ENCODE measurements at places on chromosomes 4 and X.
A peak's percentile ranks its signal among the peaks of the same experiment; 100 is the strongest.

GRCh38 chr4:3372933-3373465, 68.8 kb upstream of the HGFAC start:
- peak; percentile 22 for DNase-seq

GRCh38 chr4:20026456-20026855, 225.2 kb upstream of the SLIT2 start:
- peak; percentile 7 for DNase-seq

GRCh38 chr4:98620087-98620784, 38.2 kb downstream of the TSPAN5 start:
- DNase-seq: no peak

DNA sequence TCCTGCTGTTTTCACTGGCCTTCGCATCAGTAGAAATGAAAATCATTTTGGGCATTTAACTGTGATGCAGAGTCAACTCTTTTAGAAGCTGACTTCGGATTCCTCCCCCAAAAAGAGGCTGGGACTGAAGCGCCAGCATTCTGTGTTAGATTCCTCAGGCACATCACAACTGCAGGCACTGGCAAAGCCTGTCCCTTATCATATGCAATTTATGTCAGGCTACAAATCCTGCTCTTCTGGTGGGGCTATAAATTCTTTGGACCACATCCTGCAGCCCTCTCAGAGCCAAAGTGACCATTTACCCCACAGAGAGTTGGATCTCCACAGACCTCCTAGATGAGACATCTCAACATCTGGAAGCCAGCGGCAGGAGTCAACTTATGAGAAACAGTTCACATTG, 138.4 kb downstream of the CBR4 start:
- DNase-seq: no peak

DNA sequence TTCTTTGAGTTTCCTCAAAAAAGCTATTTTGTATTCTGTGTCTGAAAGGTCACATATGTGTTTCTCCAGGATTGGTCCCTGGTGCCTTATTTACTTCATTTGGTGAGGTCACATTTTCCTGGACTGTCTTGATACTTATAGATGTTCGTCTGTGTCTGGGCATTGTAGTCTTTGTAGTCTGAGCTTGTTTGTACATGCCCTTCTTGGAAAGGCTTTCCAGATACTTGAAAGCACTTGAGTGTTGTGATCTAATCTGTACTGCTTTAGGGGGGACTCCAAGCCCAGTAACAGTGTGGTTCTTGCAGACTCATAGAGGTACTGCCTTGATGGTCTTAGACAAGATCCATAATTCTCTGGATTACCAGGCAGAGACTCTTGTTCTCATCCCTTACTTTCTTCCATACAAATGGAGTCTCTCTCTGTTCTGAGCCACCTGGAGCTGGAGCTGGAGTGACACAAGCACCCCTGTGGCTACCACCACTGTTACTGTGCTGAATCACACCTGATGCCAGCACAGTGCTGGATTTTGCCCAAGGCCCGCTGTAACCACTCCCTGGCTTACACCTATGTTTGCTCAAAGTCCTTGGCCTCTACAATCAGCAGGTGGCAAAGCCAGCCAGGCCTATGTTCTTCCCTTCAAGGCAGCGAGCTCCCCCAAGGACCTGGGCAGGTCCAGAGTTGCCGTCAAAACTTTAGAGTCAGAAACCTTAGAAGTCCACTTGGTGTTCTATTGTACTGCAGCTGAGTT, 72.3 kb upstream of the EFHC2 start:
- DNase-seq: no peak

DNA sequence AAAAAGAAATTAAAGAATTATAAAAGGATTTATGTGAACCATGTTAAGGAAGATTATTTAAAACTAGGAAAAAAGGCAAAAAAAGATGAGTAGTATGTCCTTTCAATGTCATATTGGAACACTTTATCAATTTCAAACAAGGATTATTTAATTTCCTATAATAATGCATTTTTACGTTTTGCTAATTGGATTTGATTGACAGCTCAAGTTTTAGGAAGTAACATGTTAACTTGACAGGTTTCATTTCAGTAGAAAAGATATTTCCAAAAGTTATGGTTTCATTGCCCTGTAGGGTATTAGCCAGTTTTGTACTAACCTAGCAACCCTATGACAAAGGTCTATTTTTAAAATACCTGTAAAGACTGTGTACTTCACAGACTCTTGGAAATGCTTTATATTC, 379.6 kb upstream of the ZFP42 start:
- no peak for DNase-seq

DNA sequence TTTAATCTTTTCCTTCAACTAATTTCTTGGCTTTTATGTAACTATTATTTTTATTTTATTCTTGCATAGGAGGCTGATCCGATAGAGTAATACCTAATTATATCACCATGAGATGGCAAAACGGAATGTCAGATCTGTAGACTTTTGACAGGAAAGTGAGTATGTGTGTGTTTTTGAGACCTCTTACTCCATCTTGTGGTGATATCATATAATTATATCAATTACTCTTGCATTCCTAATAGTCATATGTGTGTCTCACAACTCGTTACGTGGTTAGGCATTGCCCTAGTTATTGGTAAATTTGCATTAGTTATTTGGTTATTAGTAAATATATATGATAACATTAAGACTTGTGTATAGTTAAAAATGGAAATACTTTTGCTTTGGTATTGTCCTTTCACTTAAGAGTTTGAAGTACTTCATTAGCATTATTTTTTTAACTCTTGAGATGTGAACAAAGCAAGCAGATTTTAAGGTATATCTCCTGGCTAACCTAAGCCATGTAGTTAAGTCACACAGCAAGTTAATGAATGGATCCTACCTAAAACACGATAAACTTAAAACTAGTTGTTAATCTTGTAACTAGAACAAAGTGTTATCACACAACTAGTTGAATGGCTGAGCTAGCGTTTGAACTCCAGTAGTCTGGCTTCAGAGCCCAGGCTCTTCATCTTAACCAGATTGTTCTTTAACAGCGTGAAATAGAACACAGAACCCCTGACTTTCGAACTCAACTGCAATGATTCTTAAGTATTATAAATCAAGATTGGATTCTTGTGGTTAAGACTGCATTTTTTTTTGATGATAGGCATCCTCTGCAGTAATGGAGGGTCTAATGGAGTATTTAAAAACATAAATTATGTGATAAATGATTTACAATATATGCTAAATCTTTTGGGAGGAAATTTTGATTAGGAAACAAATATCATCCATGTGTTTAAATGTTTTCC, 67.1 kb downstream of the PGRMC2 start:
- DNase-seq: peak; percentile 51

- DNase-seq: peak; percentile 89
These were observed 63.9 kb downstream of the TRAPPC11 start for GRCh38 chr4:183722731-183723560.

DNA sequence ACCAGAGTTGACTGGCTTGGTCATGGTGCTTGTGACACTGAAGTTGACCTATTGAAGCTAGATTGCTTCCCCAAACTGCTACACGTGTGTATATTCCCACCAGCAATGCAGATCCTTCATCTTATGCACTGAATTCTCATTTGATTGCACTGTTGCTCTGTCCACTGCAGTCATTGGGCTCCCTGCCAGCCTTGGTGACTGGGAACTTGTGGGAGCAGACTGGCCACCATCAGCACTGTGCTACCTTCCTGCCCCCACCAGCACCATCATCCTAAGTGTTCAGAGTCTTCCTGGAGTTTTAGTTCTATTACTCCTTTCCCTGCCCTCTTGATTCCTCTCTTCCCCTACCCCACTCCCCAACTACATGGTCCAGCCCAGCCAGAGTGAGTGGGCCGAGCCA, 117.7 kb upstream of the PRPS2 start:
- DNase-seq: no peak

GRCh38 chr4:139242511-139243051, 37.4 kb downstream of the MGARP start:
- DNase-seq: no peak

- DNase-seq: no peak
These were observed 162.3 kb upstream of the SMIM31 start for GRCh38 chr4:164591666-164592065.

DNA sequence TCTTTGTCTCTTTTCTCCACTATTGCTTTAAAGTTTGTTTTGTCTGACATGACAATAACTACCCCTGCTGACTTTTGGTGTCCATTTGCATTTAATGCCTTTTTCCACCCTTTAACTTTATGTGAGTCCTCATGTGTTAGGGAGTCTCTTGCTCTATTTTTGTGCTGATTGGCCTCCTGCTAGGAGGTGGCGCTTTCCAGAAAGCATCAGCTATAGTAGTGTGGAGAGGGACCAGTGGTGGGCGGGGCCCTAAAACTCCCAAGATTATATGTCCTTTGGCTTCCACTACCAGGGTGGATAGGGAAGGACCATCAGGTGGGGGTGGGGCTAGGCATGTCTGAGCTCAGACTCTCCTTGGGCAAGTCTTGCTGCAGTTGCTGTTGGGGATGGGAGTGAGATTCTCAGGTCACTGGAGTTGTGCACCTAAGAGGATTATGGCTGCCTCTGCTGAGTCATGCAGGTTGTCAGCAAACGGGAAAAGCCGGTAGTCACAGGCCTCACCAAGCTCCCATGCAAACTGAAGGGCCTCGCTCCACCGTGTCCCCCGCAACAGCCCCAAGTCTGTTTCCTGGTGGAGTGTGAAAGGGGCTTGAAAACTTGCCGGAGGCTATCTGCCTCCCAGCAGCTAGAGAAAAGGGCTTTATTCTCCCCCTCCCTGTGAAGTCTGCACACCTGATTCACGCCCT, 156.3 kb downstream of the CPEB2 start:
- no peak for DNase-seq

- DNase-seq: no peak
These were observed 102.1 kb upstream of the SCML1 start for GRCh38 chrX:17635231-17635630.

DNA sequence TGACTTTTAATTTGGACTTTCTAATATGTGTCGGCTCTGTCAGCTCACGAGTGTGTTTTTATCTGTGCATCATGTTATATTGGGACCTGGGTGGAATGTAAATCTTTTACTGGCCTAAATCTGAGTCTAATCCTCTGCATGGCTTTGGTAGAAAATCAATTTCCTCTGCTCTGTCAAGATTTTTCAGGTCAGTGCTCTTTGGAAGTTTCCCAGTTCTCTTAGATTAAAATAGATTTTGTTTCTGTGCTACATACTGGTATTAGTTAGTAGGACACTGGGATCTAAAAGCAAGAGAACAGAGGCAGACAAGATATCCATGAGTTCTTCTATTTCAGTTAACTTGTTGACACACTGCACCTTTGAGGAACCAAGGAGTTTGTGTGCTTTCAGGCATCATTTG, 39.7 kb downstream of the REPS2 start:
- DNase-seq: no peak

- no peak for DNase-seq
These were observed 7.0 kb downstream of the CYBB start for GRCh38 chrX:37786624-37787422.

DNA sequence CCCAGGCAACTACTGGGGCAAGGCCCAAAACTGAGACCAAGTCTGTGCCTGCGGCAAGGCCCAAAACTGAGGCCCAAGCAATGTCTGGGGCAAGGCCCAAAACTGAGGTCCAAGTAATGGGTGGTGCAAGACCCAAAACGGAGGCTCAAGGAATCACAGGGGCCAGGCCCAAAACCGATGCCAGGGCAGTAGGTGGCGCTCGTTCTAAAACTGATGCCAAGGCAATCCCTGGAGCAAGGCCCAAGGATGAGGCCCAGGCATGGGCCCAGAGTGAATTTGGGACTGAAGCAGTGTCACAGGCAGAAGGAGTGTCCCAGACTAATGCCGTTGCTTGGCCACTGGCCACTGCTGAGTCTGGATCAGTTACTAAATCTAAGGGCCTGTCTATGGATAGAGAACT, 2.7 kb downstream of the GPRASP2 start:
- DNase-seq: no peak

DNA sequence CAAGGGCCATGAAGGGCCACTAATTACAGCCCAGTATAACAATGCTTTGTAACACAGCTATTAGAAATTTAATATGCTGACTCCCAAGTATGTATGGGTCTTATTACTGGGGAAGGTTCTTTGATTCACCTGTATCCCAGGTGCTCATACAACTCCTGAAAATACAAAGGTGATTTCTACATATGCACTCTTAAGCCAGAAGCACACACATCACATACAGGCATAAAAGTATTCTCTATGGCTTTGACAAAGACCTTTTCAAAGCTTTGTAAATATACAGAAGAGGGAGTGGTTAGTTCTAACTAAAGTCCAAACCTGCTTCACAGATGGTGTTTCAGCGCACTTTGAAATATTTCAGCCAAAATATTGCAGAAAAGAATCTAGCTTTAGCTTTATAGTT, 191.5 kb downstream of the SNCA start:
- DNase-seq: no peak

- DNase-seq: peak; percentile 56
These were observed 1.3 kb upstream of the ATP6AP1 start for GRCh38 chrX:154426916-154427770.

DNA sequence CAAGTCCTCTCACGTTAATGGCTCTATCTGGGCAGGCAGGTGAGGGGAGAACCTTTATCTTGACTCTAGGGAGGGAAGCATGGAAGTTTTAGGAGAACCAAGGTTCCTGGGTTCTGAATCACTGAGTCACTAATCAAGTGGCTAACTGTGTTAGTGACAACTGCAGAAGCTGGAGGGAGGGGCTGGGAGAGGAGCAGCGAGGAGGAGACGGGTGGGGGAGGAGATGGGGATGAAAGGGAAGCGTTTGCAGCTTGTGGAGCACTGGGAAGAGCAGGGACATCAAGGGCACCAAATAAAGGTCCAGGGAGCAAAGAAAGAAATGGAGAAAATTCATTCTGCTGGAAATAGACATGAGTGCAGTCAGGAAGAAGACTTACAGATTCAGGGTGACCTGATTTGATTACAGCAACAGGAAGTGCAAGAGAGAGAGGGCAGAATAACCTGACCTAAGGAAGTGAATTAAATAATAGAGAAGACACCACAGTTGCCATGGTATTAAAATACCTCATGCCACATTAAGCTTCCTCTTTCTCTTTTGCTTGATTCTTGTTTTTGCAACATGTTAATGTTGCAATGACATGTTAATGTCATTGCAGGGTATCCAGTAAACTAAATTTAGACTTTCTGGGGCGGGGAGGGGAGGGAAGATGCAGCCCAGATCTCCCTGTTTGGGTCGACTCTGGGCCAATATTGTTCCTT, 4.5 kb upstream of the SETD7 start:
- no peak for DNase-seq

GRCh38 chrX:32010212-32010611, 938.4 kb upstream of the FTHL17 start:
- no peak for DNase-seq

- peak; percentile 52 for DNase-seq
These were observed 172.2 kb downstream of the HS6ST2 start for GRCh38 chrX:132786217-132786616.

DNA sequence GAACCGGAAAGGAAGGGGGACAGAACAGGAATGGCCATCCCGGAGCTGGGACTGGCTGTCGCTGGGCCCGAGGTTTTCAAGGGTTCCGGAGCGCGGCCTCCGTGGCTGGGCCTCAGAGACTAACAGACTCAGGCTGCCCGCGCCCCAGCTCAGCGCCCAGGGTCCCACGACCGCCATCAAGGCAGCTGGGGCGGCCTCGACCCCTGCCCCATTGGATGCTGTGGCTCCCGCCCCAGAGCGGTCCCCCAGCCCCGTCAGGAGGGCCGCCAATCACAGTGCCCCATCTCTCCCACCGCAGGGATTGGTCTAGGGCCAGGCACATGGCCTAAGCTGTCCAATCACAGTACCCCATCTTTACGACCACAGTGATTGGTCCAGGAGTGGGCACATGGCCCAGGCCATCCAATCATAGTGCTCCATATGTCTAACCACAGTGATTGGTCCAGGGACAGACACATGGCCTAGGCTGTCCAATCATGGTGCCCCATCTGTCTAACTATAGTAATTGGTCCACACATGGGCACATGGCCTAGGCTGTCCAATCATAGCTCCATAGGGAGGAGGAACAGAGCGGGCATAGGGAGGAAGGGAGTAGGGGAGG, 105.3 kb upstream of the NKX1-1 start:
- no peak for DNase-seq
